Stimulated activated CD8-positive, alpha-beta memory T cell treated with anti-CD3 and anti-CD28 coated beads, Interleukin-7, amount 100 ng/mL, for 1 hour (primary cell): ENCODE measurements at places on chromosomes 1 and 21.

DNA sequence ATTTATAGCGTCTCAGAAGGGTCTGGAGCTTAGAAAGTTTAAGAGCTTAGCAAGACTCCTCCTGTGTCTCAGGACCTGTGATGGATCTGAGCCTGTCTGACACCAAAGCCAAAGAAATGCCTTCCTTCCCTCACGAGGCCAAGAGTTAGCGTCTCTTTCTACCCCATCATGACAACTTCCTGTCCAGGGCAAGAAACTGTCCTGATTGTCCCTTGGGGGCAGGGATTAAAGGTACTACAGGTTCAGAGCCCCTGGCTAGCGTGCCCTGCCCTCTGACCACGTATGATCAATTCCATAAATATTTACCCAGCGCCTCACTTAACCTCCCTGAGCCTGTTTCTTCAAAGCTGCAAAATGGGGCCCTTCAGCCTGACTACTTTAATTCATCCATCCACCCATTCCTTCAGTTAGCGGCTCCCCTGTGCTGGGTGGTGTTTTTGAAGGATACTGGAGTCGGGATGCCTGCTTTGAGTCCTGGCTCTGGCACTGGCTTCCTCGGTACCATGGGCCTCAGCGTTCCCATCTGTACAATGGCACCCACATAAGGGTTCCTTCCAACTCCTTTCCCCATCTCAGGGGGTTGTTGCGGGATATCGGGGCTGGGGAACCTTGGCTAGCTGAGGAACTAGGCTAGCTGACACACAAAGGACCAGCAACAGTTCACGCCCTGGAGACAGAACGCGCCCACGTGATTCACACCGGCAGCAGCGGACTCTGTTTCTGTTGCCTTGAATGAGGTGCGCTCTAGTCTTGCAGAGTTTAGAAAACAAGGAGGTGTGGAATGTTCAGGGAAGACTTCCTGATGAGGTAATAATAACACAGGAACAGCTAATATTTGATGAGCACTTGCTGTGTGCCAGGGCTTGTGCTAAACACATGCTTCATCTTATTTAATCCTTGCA lies 23.0 kb upstream of the EPHA2 start:
- no peak for DNase-seq

DNA sequence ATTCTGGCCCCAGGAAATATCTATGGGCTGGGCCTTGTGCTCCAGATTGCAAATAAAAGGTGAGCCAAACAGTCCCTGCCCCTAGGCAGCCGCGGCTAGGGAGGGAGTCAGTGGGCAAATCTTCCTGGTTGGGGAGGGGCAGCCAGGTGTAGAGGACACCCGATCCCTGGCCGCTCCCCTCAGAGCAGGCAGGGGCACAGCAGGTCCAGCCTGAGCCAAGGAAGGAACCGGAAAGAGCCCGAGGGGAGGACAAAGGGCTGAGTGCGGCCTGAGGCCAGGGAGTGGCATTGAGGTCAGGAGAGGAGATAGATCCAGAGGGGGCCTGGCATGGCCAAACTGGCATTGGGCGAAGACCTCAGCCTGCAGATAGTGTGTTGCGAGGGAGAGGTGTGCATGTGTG lies 36.6 kb upstream of the ARF1 start:
- DNase-seq, result no peak

DNA sequence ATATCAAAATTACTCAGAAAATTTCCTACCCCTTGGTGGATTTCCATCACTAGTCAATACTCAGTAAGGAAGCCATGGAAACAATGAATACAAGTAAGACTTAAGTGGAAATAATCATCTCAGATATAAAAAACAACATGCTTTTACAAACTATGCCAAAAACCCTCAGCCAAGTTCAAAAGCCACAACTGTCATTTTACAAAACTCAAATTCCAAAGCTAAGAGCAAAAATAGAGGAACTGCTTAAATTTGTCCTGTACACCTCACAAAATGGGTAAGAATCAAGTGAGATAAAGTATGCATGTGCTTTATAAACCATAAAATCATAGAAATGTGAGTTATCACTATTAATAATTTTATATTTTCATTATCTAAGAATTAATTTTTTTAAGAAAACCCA lies 9.6 kb downstream of the TMCO1 start:
- DNase-seq, result no peak

DNA sequence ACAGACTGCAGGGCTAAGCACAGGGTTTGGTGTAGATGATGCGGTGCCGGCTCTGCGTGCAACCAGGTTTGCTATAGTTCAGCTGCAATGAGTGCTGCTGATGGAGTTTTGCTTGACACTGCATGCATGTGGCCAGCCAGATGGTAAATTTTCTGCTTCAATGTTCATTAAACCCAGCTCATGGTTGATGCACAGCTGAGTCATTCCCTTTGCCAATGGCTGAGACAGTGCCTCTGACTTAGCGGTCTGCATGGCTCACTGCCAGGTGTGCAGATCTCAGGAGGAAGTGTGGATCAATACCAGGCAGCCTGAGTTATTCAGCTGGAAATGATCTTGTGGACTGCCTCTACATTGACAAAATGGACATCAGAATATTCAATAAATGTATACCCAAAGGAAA lies 172.7 kb upstream of the ZP4 start:
- DNase-seq, result no peak

DNA sequence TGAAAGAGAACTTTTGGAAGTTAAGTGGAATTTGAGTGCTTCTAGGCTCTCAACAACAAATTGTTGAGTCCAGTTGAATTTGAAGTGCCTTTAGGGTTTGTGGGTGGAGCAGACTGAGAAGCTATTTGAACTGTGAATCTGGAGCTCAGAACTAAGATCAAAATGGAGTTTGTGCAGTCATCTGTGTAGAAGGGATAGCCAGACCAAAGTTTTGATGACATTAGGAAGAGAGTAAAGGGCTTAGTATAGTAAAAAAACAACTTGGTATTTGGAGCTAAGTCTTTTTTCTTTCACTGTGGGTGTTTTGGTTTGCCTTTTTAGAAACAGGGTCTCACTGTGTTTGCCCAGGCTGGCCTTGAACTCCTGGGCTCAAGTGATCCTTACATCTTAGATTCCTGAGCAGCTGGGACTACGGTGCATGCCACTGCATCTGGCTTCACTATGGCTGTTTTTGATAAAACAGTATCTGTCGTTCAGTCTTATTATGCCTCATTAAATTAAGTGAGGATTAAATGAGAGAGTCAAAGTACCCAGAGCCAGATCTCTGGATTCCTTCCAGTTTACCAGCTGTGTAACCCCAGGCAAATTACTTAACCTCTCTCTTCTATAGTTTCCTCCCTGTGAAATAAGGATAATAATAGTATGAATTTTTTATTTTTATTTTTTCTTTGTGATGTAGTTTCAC lies 20.0 kb downstream of the HDAC1 start:
- no peak for DNase-seq
